ENCODE measurements at places on chromosomes 6 and 20.

DNA sequence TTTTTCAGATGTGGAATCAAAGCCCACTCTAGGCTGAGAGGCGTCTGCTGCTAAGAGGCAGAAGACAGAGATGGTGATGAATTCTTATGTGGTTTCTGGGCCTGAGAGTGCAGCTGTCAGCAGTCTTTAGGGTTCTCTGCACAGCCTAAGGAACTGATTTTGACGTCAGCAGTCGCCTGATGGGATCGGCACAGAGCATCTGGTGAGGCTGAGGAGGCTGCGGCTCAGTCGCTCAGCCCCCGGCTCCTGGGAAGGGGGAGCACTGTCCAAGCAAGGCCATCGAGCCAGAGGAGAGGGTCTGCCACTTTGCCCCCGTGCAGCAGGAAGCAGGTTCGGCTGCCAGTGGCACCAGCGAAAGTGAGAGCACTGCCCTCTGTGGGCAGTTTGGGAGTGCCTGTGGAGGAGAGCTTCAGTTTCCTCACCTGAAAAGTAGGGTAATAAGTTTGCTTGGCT is 92.5 kb downstream of the TCP11 start:
- peak; percentile 17 for DNase-seq

- no peak for DNase-seq
Measured at GRCh38 chr20:7161690-7162089, 394.2 kb downstream of the BMP2 start.

GRCh38 chr6:129138739-129139405 is 255.9 kb downstream of the LAMA2 start:
- no peak for DNase-seq

DNA sequence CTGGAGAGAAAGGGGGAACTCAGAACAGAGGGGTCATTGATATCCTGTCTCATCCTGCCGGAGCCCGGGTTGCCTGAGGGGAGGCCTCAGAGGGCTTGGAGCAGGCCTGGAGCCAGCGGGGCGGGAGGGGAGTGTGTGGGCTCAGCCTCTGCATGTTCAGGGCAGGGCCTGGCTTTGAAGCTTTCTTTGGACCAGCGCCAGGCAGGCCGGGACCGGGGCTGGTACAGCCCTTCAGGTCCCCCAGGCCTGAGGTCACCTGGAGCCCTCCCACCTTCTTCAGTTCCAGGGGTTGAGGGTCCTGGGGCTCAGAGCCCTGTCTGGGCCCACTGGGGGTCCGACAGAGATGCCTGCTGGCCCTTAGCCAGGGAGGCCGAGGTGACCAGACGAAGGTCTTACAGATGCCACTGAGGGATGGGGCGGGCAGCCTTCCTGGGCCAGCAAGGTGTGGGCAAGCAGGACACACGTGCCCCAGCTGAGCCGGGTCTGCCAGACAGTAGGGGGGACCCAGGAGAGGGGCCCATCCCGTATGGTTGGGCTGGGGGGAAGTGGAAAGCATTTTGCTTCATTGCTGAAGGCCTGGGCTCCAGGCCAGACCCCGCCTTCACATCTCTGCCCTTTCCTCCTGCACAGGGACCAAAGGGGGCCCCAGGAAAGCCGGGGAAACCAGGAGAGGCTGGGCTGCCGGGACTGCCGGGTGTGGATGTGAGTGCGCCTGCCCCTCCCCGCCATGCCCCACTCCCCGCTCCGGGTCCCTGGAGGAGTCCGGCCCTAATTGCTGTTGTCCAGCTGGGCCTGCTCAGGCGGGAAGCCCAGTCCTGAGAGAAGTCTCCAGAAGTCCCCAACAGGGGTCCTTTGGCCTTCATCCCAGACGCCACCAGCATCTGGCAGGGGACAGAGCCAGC is 2.0 kb downstream of the COL9A3 start:
- no peak for DNase-seq

DNA sequence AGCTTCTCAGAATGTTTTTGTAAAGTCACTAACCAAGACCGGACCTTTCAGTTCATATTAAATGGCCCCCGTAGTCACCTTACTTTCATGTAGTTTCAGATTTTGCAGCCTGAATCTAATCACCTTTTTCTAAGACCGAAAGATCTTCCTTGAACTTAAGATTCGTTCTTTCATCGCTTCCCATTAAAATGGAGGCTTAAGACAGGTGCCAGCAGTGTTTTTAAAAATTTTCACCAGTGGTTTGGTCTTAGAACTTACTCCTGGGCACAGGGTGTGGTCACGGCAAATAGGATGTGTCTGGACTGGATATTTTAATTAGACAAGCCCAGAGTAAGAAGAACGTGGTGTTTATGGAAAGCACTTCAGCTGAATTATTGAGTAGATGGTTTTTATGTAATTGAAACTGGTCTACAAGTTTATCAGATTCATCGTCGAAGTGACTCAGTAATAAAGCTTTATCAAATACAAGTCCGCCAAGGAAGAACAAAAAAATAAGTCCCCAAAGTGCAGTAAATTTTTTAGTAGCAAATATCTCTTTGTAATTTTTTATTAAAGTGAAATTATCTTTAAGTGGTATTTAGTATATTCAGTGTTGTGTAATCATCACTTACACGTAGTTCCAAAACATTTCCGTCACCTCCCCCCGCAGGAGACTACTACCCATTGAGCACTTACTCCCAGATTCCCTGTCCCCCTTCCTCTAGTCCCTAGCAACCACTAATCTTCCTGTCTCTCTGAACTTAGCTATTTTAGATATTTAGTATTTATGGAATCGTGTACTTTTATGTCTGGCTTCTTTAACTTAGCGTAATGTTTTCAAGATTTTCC is 868 bp downstream of the SRSF3 start:
- no peak for DNase-seq

Measured in activated naive CD8-positive, alpha-beta T cell treated with anti-CD3 and anti-CD28 coated beads for 36 hours (primary cell).